ENCODE measurements at places on chromosomes 4 and X.

- peak; percentile 65 for DNase-seq
Measured at GRCh38 chr4:102825261-102826091, 1.9 kb downstream of the UBE2D3 start.

DNA sequence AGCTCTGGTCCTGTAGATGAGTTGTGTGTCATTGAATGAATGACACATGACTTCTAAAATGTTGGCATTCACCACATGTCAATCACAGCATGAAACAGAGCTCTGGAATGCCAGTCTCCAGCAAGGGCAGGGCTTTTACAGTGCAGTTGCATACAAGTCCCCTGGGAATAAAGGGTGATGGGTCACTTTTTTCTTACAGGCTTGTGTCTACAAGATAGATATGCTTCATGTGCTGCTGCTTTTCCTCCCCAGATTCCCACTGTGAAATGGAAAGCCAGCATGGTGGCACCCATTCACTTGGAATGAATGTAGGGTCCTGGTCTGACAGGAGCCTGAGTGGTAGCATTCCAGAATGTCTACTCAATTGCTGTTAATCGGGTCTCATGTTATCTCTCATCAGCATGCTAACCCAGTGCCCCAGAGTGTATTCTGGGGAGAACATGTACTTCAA, 159.1 kb upstream of the KIT start:
- no peak for DNase-seq

GRCh38 chr4:69167300-69167699, 47.2 kb downstream of the UGT2B11 start:
- no peak for DNase-seq

DNA sequence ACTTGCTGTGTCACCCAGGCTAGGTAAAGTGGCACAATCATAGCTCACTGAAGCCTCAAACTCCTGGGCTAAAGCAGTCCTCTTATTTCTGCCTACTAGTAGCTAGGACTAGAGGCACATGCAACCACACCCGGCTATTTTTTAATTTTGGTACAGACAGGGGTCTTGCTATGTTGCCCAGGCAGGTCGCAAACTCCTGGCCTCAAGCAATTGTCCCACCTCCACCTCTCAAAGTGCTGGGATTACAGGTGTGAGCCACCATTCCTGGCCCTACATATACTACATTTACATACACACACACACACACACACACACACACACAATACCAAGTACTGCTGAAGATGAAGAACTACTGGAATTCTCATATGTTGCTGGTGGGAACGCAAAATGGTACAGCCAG, 26.9 kb downstream of the SMIM31 start:
- DNase-seq = no peak

- DNase-seq = no peak
Measured at GRCh38 chrX:8191022-8191421, 20.0 kb upstream of the VCX2 start.

GRCh38 chrX:107667426-107667825, 39.1 kb downstream of the PRPS1 start:
- DNase-seq = no peak

DNA sequence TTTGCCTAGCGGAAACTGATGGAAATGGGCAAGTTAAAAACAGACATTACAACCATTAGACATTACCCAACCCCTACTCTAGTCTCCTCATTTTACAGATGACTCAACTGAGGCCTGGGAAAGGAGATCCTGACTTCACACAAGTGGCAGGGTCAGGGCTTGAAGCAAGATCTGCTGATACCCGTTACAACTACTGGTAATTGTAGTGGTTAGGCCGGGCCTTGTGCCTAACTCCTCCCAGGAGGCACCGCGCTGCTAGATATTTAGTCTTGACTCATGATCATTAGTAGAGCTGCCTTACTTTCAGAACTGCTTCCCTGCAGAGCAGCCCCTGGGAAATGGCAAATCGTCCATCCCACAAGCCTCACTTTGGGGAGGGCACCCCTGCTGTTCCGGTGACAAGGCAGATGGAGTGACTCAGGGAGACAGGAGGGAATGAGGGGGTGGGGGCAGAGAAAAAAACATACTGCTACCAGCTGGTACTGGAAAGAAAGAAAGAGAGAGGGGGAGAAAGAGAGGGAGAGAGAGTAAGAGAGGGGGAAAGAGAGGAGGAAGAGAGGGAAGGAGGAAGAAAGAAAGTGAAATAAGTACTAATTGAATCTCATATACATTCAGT, 12.2 kb downstream of the ARHGEF6 start:
- DNase-seq = peak; percentile 73

GRCh38 chr4:76216524-76216923, 2.9 kb upstream of the SCARB2 start:
- DNase-seq = no peak

DNA sequence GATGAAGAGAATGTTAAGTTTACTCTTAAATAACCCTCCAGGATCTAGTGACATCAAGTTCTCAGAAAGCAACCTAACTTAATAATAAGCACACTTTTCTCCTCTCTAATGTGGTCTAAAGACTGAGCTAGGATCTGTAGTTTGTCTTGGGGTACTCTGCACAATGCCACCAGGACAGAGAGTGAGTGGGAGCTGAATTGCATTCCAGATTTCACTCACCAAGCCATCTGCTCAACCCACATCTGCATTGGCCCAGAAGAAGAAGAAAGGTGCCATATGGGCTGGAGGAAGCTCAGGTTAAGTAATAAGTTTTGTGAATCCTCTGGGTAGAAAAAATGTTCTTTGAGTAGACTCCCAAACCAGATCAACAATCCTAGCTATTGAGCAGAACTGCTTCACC, 384.6 kb downstream of the PPP3CA start:
- DNase-seq = no peak

DNA sequence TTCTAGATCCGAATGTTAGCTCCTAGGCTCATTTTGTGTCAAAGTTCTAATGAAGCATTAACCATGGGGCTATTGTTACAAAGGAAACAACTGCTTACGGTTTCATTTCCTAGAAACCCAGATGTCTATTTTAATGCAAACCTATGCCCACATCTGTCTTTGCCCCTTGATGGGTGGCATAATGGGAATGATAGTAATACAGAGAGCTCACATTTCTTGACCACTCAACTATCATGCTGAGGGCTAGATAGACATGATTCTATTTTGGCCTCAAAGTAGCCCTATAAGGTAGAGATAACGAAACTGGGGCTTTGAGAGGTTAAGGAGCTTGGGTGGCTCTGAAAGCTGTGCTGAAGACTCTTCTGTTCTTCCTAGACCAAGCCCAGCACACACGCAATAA, 1.9 kb downstream of the TLR7 start:
- no peak for DNase-seq

DNA sequence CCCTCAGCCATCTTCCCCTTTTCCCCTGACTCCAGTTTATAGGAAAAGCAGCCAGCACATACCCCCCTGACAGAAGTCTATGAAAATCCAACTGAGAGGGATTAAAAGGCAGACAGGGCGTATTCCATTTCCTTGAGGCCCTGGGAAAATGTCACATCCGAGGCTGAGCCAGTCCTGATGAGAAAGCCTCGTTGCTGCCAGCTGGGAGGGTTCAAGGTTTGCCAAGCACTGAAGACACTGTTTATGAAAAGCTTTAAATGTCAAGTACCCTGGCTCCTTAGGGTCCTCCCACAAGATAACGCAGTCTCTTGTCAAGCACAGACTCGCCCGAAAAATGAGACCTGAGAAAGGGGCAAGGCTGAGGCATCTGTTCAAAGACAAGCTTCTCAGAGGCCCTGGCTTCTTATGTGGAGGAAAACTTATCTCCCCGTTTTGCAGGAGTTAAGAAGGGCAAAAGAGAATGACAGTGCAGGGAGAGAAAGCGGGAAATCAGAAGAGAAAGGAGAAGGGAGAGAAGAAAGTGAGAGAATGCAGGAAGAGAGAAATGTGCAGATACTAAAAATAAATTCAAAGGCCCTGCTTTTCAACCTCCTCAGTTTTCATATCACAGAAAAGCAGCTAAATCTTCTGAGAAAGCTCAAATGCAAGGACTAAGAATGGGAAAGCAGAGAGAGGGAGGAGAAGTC, 44.7 kb downstream of the SCD5 start:
- DNase-seq = no peak

DNA sequence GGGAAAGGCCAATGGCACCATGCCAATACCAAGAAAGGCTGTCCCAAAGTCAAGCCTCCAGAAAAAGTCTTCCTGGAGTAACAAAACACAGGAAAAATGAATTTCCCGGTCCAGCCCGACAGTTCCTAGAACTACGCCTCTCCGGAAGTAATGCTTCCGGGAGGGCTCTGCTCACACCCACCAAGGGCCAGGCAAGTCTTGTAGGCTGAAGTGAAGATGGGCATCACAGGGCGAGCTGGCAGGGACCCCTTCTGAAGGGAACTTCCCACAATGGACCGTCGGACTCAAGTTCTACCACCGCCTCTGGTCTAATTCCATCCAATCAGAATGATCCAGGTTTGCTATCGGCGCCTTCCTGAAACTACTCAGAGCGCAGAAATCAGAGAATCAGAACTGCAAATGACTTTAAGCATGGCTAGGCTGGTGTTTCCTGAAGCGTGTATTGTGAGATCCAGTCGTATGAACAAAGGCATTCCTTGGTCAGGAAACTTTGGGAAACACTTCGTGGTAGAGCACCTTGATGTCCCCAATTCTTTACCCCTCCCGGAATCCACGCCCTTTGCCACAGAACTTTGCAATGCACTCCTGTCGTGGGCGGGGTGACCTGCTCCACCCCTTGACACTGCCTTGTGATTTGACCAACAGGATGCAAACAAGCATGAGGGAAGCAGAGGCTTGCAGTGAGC, 127.8 kb downstream of the BCOR start:
- no peak for DNase-seq

DNA sequence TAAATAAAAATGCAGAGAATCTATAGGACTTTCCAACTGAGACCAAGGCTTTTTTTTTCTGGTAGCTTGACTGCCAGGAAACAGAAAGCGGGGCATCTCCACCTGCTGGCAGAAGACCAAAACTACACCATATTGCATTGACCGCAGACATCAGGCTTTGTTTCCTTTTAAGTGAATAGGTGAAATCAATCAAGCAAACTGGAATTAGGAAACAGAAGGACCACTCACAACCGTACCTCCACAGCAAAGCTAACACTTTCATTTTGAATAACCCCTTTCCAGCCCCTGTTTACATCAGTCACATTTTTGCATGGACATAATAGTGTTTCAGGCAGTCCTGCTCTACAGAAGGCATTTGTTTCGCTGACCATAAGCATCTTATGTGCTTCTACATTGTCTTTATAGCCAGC, 218.2 kb downstream of the IDS start:
- no peak for DNase-seq

DNA sequence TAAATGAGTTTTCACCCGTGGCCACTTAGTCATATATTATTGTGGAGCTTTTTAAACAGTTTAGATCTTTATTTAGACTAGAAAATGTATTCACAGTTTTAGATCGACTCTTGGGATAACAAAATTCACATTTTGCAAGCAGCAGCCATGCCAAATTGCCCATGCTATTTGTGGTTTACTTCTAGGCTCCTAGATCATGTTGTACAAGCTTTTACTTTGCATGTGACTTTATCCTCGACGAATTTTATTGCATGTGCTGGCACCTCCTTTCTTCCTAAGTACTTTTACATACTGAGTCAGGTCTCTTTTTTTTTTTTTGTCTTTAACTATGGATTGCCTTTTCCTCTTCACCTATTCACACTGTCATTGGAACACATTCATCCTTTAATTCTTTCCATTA, 23.2 kb downstream of the BBS12 start:
- DNase-seq = no peak

- no peak for DNase-seq
Measured at GRCh38 chr4:79266136-79266535, 59.7 kb downstream of the NAA11 start.

- no peak for DNase-seq
Measured at GRCh38 chr4:174451718-174452296, 70.5 kb downstream of the HPGD start.

GRCh38 chrX:88355252-88355651, 391.8 kb upstream of the CPXCR1 start:
- no peak for DNase-seq
